ENCODE measurements at places on chromosomes 1 and 21. TPM values are rescaled to one million over a fixed set of nuclear protein-coding genes. Genes with fewer than 3 reads are reported as not detected.

DNA sequence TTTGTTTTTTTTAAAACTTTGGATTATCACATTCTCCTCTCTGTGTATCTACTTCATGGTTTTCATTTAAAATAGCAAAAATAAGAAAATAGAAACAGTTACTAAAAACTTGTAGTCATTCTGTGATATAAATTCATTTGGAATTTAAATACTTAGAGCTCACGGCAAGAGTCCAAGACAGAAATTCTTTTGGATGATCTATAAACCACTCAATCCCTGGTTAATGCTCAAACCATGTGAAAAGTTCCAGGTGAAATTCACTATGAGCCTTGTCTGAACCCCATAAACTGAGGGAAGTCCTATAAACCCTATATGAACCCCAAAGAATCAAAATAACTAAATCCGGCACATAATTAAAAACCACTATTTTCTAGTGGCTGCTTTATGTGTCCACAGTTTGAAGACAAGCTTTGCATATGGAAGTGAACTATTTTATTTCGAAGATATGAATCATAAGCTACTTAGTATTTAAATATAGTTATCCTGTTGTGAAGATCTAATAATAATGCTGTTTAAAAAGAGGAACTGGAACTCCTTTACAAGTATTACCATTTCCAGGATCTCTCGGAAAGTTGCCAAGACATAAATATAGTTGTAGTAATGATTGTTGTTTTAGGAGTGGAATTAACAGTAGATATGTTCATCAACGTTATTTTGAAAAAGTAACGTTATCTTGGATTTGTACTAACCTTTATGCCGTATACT is 163.5 kb downstream of the NFIA start:
- H3K4me1 ChIP-seq, result peaks cover 41% of the 10 kb centered on the region
- no peak overlapping the region for H3K27ac ChIP-seq
- DNase-seq, result no peak
- H3K36me3 ChIP-seq, result no peaks in the 10 kb centered on the region
- no peaks in the 10 kb centered on the region for H3K27me3 ChIP-seq

- no peaks in the 10 kb centered on the region for H3K36me3 ChIP-seq
- H3K4me1 ChIP-seq, result peaks cover 31% of the 10 kb centered on the region
- DNase-seq, result no peak
- no peaks in the 10 kb centered on the region for H3K27me3 ChIP-seq
Observed at GRCh38 chr1:239896980-239897379, 194.7 kb upstream of the FMN2 start.

DNA sequence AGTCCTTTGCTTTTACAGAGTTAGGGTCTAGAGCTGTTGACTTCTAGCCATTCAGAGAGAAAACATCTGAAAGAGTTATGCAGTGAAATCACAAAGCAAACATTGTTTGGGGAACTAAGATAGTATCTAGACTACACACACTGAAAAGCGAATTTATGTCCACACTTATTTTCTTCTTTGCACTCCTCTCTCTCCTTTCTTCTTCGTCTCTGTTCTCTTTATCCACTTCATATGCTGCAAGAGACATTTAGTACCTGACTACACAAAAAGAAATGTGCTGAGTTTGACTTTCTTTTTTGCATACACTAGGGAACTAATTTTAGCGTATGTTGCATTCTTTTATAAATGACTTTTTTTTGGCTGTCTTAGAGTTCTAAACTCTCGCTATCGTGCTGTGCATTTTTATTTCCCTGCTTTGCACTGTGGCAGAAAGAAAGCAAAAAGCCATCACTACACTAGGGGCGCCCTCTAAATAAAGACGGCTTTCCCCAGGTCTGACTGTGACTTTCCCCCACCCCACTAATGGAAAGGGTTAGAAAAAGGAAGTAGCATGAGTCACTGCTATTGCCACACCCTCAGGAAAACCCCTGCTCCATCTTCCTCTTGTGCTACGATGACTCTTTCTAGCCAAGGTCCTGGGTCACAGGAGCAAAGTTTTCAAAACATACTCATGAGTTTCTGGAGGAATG is 65.7 kb downstream of the MAP3K7CL start:
- H3K27ac ChIP-seq, result peak overlapping the region; percentile 13
- no peaks in the 10 kb centered on the region for H3K27me3 ChIP-seq
- no peak overlapping the region for H3K4me3 ChIP-seq
- peaks cover 27% of the 10 kb centered on the region for H3K4me1 ChIP-seq
- peak; percentile 42 for DNase-seq

DNA sequence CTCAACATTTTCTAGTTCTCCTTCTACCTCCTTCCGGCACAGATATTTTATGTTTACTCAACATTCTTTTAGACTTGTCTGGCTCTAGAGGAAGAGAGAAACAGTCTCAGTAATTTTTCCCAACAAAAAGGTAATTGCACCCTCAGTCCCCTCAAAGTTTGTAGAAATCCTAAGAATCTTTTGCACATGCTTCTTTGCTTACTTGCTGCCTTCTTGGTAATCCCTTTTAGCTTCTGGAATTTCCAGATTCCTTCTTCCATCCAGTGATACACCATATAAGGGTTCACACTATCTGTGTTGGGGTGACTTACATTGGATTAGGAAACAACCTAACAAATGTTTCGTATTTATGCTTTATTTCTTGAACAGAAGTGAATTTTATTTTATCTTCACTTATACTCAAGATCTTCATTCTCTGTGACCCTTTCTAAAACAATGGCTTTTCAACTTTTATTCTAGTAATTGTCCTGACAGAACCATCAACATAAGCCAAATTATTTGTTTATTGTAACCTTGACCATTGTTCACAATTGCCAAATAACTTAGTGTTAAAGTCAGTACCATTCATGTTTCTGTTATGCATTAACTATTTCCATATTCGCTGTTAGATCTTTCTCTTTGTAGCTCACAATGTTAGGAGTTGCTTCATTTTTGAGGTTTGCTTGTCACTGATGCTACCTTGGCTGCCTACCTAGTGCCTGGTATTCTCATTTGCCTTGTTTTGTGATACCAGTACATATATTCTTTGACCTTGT is 238.1 kb downstream of the HMCN1 start:
- H3K4me1 ChIP-seq, result no peaks in the 10 kb centered on the region
- DNase-seq, result no peak
- no peak overlapping the region for H3K4me3 ChIP-seq
- H3K36me3 ChIP-seq, result no peaks in the 10 kb centered on the region
- H3K27ac ChIP-seq, result no peak overlapping the region

GRCh38 chr21:31872452-31873274 is at the start of gene HUNK:
HUNK (plus strand) TSS chr21:31873020; CDS start chr21:31873675, 655 bp downstream.
- H3K4me3 ChIP-seq, result peak within 1 kb of the TSS; percentile 76
- DNase-seq, result peak; percentile 73
- H3K27ac ChIP-seq, result peak within 1 kb of the TSS; percentile 96
- peaks cover 48% of the 10 kb centered on the region for H3K4me1 ChIP-seq
- no peaks in the 10 kb centered on the region for H3K27me3 ChIP-seq

GRCh38 chr1:65068202-65069010 is 79.6 kb upstream of the AK4 start:
- H3K27me3 ChIP-seq, result no peaks in the 10 kb centered on the region
- peak; percentile 24 for DNase-seq
- H3K36me3 ChIP-seq, result no peaks in the 10 kb centered on the region
- H3K4me1 ChIP-seq, result peaks cover 19% of the 10 kb centered on the region

DNA sequence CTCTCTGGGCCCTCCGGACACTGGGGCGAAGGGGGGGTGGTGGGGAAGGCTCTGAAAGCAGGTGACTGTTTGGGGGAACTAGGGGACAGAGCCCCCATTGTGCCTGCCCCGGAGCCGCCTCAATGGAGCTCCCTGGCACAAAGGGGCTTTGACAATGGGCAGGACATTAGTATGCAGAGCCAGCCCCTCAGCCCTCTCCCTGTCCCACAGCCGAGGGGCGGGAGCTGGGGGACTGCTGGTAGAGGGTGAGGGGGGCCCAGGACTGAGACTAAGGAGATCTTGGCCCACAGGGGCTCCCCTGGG is 7.8 kb downstream of the KCNJ10 start:
- H3K36me3 ChIP-seq, result no peaks in the 10 kb centered on the region
- H3K4me1 ChIP-seq, result no peaks in the 10 kb centered on the region
- H3K27ac ChIP-seq, result no peak overlapping the region
- no peaks in the 10 kb centered on the region for H3K27me3 ChIP-seq

DNA sequence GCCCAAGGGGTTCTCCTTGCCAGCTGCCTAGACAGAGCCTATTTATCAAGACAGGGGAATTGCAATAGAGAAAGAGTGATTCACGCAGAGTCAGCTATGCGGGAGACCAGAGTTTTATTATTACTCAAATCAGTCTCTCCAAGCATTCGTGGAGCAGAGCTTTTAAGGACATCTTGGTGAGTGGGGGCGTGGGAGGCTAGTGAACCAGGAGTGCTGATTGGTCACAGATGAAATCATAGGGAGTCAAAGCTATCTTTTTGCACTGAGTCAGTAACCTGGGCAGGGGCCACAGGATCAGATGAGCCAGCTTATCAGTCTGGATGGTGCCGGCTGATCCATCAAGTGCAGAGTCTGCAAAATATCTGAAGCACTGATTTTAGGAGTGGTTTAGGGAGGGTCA is 64.8 kb upstream of the MRPS6 start:
- H3K4me1 ChIP-seq, result no peaks in the 10 kb centered on the region
- no peaks in the 10 kb centered on the region for H3K36me3 ChIP-seq
- no peak overlapping the region for H3K4me3 ChIP-seq
- no peak for DNase-seq
- H3K27me3 ChIP-seq, result no peaks in the 10 kb centered on the region
- H3K27ac ChIP-seq, result no peak overlapping the region

- H3K27me3 ChIP-seq, result no peaks in the 10 kb centered on the region
- H3K4me1 ChIP-seq, result peaks cover 20% of the 10 kb centered on the region
- no peak overlapping the region for H3K27ac ChIP-seq
- no peak for DNase-seq
Observed at GRCh38 chr1:42963378-42964043, 4.8 kb upstream of the SLC2A1 start.

GRCh38 chr1:159211331-159212136 is 6.9 kb downstream of the ACKR1 start:
- no peaks in the 10 kb centered on the region for H3K36me3 ChIP-seq
- H3K4me1 ChIP-seq, result no peaks in the 10 kb centered on the region
- H3K27me3 ChIP-seq, result no peaks in the 10 kb centered on the region
- DNase-seq, result peak; percentile 49

DNA sequence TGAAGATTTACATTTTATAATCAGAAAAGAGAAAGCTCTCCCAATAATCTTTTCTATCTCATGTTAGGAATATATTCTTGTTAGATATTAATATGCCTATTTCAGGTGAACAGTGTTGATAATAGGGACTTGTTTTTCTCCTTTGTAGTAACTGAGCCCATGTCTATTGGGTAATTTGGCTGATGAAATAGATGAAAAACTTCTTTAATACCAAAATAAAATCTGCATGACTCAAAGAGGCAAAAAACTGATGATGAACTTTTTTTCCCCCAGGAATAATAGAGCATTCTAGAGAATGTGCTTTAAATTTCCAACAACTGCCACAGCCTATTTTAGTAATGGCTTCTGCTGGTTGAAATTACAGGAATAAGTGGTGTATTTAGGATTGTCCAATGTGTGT is 178.9 kb upstream of the GREM2 start:
- no peak overlapping the region for H3K4me3 ChIP-seq
- no peaks in the 10 kb centered on the region for H3K36me3 ChIP-seq
- H3K27ac ChIP-seq, result no peak overlapping the region
- no peak for DNase-seq
- H3K27me3 ChIP-seq, result no peaks in the 10 kb centered on the region

- no peaks in the 10 kb centered on the region for H3K4me1 ChIP-seq
- no peaks in the 10 kb centered on the region for H3K27me3 ChIP-seq
- no peaks in the 10 kb centered on the region for H3K36me3 ChIP-seq
- no peak overlapping the region for H3K27ac ChIP-seq
- DNase-seq, result no peak
- H3K4me3 ChIP-seq, result no peak overlapping the region
Observed at GRCh38 chr1:218702775-218703174, 357.6 kb downstream of the TGFB2 start.

DNA sequence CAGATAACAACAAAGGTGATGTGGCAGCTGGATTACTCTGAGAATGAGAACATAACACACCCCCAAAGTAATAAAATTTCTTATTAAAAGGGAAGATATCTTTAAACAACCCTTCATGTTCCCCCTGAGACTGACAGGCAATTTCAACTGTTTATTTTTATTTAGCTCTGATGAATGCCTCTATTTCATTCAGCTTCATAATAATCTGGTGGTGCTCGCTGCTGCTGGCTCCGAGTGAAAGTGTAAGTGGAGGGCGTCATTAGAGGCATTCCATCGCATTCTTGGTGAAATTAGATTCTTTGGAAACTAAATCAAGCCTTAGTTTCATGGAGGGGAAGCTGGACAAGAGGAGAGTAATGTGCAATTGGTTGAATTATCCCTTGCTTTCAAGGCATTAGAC is 128.9 kb downstream of the GRIK1 start:
- DNase-seq, result no peak
- H3K27ac ChIP-seq, result no peak overlapping the region
- H3K27me3 ChIP-seq, result no peaks in the 10 kb centered on the region
- no peaks in the 10 kb centered on the region for H3K36me3 ChIP-seq
- H3K4me1 ChIP-seq, result peaks cover 11% of the 10 kb centered on the region

DNA sequence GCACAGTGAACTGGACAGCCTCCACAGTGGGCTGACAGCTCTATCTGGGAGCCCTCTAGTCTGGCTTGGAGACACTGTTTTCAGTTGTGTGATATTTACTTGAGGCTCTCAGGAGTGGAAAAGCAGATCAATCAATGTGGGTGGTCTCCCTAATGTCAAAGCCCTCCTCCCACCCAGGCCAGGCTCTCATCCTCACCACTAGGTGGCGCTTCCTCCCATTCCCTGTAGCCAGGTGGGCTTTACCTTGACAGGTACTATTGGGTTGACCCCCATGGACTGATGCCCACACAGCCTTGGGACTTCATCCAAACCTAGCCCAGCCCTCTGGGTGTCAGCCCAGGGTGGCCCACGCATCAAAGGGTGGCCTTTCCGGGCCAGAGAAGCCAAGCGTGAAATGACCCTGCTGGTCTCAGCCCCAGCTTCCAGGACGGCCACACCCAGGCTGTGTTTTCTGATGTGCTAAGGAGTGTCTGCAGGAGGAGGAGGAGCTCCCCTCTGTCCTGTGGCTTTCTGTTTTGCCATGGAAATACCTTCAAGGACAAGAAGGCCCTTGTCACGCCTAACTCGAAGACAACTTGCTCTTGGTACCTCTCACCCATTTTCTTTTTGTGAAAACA is 54.0 kb downstream of the CLIC6 start:
- H3K27ac ChIP-seq, result no peak overlapping the region
- no peak for DNase-seq
- no peaks in the 10 kb centered on the region for H3K27me3 ChIP-seq
- H3K36me3 ChIP-seq, result no peaks in the 10 kb centered on the region
- H3K4me3 ChIP-seq, result no peak overlapping the region
- H3K4me1 ChIP-seq, result peaks cover 24% of the 10 kb centered on the region

GRCh38 chr1:114728553-114728952 is 12.0 kb upstream of the NRAS start:
- no peak overlapping the region for H3K4me3 ChIP-seq
- H3K27ac ChIP-seq, result no peak overlapping the region
- no peak for DNase-seq
- H3K4me1 ChIP-seq, result no peaks in the 10 kb centered on the region
- peaks cover 39% of the 10 kb centered on the region for H3K36me3 ChIP-seq

Gene ACKR1
- 17.5 TPM for total RNA-seq

Gene DIPK1A
- 3.9 TPM for total RNA-seq

Gene C4BPA
- total RNA-seq, result 8.9 TPM

Gene LAMC2
- total RNA-seq, result 3.6 TPM

Gene COL6A1
- total RNA-seq, result 314 TPM

Gene LGALS8
- 58.9 TPM for total RNA-seq

Data from body of pancreas (tissue), 4 donors.